ENCODE measurements at places on chromosomes 1 and 21.
A peak's percentile ranks its signal among the peaks of the same experiment; 100 is the strongest.

DNA sequence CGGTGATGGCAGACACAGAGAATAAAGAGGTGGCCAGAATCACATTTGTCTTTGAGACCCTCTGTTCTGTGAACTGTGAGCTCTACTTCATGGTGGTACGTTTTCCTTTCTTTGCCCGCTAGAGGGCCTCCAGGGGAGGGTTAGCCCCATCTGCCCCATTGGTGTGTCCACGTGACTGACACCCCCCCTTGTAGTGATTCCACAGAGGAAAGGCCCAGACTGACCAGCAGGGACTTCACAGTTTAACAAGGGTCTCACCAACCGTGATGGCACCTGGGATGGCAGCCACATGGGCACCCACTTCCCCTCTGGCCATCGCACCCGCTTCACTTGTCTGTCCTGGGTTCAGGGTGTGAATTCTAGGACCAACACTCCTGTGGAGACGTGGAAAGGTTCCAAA, 22.3 kb upstream of the SARS1 start:
- DNase-seq, result no peak

DNA sequence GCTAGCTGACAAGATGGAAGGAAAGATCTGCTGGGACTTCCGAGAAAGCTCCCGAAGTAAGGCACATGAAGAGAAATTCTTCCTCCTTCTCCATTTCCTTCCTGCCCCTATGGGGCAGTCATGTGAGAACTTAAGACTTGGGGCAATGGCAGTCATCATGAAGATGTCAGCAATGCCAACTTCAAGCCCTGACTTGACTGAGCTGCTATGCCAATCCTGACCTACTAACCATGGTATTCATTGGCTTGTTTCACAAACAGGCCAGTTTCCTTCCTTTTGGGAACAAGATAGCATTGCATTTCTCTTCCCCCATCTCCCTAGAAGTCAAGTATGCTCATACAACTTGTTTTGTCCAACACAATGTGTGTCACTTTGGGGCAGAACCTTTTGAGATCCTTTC, 25.5 kb downstream of the GRIK1 start:
- no peak for DNase-seq

- DNase-seq, result peak; percentile 79
Measured at GRCh38 chr1:98045211-98045766, 124.5 kb upstream of the DPYD start.

DNA sequence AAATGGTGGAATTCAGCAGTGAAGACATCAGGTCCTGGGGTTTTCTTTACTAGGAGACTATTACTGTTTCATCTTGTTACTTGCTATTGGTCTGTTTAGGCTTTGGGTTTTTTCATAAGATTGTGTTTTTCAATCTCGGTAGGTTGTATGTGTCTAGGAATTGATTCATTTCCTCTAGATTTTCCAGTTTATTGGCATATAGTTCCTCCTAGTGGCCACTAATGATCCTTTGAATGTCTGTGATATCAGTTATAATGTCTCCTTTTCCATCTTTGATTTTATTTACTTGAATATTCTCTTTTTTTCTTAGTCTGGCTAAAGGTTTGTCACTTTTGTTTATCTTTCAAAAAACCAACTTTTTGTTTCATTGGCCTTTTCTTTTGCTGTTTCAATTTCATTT, 233.0 kb downstream of the RWDD3 start:
- DNase-seq, result no peak

GRCh38 chr1:11786168-11786567, 19.6 kb downstream of the MTHFR start:
- no peak for DNase-seq

GRCh38 chr1:47596328-47596727, 158.5 kb downstream of the FOXD2 start:
- DNase-seq, result no peak

DNA sequence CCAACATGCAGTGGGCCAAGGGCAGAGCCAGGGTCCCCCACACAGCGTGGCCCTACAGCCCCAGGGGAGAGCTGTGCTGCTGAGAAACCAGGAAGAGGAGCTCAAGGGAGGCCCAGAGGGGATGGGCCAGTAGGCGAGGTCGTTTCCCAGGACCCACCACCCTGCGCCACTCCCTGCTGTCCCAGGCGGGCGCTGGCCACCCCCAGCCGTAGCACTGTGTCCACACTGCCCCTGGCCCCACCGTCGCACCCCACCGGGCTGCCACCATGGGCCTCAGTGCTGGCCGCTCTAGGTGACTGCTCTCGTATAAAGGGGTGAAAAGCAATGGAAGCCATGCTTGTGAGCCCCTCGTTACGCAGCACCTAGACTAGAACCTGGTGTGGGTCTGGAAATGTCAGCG, 22.4 kb downstream of the NADK start:
- no peak for DNase-seq

GRCh38 chr1:50358962-50359361, 64.3 kb downstream of the DMRTA2 start:
- DNase-seq, result no peak

DNA sequence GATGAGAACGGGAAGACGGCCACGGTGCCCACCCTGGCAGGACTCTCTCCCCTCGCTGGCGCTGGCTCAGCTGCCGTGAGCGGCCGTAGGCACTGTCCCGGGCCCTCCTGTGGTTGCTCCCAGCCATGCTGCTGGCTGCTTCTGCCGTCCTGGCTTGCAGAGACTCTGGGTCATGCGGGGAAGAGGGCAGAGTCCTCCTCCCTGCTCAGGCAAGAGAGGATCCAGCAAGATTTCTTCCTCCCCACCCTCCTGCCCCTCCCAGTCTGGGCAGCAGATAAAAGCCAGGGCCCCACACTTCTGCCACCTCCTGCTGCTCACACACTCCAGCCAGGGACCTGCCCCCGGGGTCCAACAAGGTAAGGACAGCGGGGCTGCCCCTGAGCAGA, 60.1 kb downstream of the AGPAT3 start:
- DNase-seq, result no peak

- no peak for DNase-seq
Measured at GRCh38 chr1:25484096-25484495, 53.4 kb downstream of the MACO1 start.

GRCh38 chr1:201714542-201715329, 114.2 kb upstream of the IPO9 start:
- DNase-seq, result peak; percentile 98

DNA sequence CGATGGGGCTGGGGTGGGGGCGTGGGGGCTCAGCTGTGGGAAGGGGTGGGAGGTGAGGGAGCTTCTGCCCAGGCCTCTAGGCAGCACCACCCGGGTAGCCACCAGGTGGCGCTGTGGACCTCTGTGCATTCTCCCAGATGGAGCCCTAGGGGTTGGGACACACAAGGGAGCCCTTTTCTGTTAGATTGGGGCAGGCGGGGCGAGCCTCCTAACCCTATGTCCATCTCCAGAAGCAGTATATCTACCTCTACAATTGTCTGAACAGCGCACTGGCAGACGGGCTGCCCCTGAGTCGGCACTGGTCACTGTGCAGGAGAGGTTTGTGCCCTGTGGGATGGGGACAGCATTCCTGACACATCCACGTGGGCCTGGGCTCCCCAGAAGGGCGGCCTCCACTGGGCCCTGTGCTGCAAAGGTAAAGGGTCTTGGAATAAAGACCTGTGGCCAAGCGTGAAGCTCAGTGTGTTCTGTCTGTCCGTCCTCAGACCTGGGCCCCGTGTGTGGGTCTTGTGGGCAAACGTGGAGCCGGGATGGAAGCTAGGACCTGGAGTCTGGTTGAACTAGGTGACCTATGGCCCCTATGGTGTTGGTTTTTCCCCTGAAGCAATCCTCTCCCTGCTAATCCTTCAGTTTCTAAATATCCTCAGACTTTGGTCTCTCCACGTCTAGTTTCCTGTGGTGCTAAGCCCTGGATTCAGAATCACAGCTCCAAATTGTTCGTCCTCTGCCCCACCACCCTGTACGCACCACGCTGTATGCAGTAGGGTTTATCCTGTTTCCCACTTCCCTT, 4.4 kb upstream of the LGR6 start:
- DNase-seq, result peak; percentile 62

DNA sequence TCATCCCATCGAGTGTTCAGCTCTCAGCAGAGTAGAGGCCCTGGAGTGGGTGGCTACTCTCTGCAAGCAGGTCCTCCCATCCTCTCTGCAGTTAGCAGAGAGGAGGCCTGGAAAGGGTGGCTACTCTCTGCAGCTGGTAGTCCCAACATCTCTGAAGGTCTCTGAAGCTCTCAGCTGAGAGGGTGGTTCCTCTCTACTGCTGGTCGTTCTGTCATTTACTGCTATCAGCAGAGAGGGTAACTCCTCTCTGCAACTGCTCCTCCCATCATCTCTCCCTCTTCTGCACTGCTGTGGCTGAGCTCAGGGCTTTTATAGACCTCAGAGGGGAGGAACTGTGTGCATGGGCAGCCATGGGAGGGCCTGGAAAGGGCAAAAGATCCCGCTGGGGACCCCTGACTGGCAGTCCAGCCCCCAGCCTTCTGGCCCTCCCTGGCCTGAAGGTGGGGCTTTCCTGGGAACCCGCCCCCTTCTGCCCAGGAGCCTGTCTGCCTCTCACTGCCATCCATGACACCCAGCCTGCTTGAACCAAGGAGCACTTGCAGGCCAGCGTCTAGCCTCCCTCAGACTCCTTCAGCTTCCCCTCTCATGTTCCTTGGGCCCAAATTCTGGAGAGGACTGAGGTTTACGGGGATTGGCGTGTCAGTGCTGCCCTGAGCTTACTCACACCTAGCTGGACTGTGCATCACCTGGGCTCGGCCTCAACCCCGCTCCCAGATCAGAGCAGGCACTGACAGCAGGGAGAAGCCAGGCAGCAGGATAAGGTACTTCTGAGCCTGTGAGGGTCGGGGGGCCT, 898.3 kb upstream of the NEGR1 start:
- DNase-seq, result no peak

DNA sequence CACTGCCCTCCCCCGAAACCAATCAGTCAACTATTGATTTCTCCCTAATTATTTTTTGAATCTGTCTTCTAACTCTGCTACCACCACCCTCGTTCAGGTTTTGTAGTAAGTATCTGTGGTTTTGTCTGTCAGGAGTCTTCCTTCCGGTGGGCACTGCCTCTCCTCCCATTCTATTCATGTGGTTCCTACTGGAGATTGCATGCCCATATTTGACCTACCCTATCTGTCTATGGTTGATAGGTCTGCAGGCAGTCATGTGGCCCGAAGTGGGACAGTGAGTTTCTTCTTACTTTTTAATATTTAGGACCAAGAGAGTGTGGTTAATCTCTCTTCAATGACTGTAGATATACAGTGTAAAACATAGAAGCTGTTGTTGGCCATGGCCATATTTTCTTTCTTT, 17.8 kb upstream of the MAST2 start:
- no peak for DNase-seq

DNA sequence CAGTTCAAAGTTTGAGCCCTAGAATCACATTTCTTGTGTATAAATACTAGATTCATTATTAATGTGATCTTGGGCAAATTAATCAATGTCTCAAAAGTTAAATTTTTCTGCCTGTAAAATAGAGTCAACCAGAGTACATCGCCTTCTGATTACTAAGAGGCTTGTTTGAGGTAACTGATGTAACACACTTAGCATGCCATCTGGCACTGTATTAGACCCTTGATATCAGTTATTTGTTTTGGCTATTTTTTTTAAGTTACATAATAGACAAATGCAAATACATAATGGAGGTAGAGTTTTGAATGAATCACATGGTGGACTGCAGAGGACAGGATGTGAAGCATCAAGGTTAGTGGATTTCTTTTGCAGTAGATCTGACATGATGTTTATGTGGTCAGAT, 298.4 kb downstream of the ADGRL2 start:
- no peak for DNase-seq

- DNase-seq, result no peak
Measured at GRCh38 chr1:54047384-54048305, 5.4 kb downstream of the TMEM59 start.

DNA sequence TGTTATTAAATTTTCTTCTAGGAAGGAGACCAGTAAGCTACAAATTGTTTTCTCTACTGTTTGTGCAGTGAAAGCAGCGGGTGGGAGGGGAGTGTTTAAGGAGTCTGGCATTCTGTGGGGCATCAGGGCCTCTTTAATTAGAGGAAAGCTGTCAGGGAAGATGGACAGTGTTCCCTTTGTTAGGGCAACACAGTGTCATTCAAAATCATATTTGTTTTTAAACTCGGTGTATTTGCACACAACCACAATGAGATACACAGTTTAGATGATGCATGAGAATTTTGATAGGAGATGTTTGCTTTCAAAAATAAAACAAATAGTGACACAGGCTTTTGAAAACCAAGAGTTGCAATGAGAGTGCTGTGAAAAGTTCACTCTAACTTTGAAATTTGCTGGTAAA, 15.1 kb upstream of the ST6GALNAC3 start:
- no peak for DNase-seq

DNA sequence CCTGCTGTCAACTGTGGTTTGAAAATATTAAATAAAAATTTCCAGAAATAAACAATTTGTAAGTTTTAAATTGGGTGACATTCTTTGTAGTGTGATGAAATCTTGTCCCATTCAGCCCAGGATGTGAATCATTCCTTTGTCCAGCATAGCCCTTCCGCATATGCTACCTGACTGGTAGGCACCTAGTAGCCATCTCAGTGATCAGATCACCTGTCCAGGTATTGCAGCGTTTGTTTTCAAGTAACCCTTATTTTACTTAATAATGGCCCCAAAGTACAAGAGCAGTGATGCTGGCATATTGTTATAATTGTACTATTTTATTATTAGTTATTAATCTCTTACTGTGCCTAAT, 351.6 kb upstream of the B3GALT2 start:
- no peak for DNase-seq

Data from fibroblast of pulmonary artery (primary cell).